ENCODE measurements at places on chromosomes 2 and 18.

- DNase-seq, result no peak
Measured at GRCh38 chr2:7133521-7133920, 216.3 kb downstream of the RNF144A start.

DNA sequence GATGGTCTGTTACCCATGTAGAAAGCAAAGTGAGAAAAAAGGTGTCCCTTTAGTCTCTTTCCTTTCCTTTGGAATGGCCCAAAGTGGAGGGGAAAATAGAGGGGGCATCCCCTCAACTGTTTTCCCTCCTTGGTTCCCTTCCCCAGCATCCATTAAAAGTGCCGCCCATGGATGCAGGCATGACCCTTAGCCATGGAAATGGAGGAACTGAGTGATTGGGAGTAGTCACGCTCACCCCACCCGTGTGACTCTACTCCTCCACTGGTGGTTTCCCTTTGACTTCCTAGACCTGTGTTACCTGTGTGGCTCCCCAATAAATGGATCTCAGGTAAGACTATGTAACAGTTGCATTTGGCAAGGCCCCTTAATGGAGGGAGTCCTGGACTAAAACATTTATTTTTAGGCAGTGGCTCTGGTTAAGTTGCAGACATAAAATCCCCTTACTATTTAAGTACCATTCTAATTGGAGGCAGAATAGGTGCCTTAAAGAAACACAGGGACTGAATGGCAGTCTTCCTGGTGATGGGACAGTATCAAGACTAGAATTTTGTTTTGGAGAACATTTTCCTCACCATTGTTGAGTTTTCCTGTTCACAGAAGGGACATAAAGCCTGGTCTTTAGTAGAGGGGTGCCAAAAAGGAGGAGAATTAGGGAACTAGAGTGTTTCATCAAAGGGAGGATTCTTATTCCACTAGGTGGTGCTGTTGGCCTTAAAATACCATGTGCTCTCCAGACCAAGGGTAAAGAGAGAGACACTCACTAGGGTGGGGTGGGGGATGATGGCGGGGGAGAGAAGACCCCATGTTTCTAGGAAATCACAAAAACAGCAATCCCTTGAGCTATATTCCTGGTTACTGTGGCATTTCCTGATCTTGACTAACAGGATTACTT lies 25.7 kb upstream of the PLA2R1 start:
- DNase-seq, result no peak

- no peak for DNase-seq
Measured at GRCh38 chr2:145827235-145827634, 1307.3 kb upstream of the ZEB2 start.

DNA sequence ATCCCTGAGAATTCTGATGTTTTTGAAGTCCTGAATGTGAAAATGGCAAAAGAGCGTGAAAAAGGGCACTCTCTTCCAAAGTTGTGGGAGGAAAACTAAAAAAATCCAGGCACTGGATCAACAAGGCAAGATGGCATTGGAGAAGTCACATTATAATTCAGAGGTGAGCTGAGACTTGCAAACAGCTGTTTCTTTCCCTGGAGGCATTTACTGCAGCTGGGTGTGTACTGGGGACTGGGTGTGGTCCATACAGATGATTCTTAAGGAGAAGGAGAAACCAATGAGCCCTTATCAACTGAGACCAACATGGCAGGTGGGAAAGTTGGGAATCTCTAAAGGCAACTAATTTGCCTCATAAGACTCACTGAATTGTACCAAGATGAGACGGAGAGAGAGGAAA lies 313.9 kb downstream of the TRIB2 start:
- no peak for DNase-seq

GRCh38 chr18:57730146-57730545 lies 73.0 kb downstream of the ATP8B1 start:
- DNase-seq, result no peak

GRCh38 chr18:37429791-37430190 lies 135.8 kb downstream of the CELF4 start:
- no peak for DNase-seq

GRCh38 chr18:12839526-12840196 lies 44.4 kb downstream of the PTPN2 start:
- no peak for DNase-seq

DNA sequence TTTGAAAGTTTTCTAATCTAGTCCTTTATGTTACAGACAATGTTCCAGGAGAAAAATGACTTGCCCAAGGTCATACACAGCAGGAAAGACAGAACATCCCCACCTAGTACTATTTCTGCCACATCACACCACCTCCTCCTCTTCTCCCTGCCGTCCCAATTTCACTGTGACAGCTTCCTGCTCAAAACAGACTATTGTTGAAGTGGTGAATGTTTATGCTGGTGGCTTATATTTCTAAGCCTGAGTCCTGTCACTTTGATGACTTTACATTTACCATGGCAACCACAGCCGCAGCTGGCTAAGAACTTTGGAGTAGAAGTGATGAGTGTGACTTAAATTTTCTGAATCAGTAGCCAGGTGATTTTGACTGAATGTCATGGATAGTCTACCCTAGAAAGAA lies 10.0 kb downstream of the GALNT5 start:
- no peak for DNase-seq

DNA sequence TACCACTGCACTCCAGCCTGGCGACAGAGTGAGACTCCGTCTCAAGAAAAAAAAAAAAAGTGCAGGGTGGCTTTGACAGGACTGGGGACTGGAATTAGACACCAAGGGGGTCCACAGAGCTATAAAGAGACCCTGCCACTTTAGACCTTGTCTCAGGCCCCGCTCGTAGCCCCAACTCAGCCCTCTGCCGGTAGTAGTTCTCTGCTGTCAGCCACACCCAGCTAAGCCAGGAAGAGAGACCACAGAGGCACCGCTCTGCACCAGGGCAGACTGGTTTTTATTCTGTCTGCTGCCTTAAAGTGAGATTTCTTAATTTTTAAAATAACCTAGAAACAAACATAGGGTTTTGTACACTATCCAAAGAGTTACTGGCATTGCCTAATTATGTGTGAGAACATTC lies 66.0 kb downstream of the STEAP3 start:
- no peak for DNase-seq

DNA sequence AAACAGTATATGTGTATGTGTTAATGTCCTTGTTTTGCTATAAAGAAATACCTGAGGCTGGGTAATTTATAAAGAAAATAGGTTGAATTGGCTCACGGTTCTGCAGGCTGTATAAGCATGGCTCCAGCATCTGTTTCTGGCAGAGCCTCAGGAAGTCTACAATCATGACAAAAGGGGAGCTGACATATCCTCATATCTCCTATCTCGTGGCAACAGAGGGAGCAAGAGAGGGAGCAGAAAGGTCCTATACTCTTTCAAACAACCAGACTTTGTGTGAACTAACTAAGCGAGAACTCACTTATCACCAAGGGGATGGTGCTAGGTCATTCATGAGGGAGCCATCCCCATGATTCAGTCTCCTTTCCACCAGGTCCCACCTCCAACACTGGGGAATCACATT lies 13.0 kb downstream of the CALCRL start:
- DNase-seq, result no peak

- DNase-seq, result no peak
Measured at GRCh38 chr2:67039517-67040103, 357.5 kb upstream of the ETAA1 start.

DNA sequence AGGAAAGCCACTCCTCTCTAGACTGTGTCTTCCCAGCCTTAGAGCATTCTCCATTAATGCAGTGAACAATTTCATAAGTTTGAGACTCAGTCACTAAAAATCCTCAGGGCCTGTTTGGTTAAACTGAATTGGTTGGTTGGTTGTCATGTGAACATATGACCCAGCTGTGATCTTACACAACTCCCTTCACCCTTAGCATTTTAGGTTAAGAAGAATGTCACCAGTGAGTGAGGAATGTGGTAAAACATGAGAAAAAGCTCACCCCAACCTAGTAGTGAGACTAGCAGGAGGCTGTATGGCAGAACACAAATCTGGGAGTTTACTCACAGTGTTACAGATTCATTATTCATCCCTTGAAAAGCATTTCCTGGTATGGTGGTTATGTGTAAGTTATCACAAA lies 32.4 kb downstream of the LHCGR start:
- DNase-seq, result no peak

DNA sequence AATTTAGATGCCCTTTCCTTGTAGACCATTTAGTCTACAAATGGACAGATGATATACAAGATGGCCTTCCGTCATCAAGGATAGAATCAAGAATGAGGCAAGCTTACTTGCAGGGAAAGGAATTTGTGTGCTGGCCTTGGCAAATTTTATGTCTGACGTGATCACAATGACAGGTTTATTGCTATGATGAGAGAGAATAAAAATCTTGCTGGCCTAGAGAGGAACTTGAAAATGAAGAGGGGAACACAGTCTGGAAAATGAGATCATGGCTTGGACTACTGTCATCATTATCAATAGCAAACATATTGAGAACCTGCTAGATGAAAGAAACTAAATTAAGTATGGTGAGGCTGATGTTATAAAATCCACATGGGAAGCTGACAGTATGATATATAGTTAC lies 66.0 kb downstream of the CSRNP3 start:
- DNase-seq, result no peak

GRCh38 chr2:15223887-15224286 lies 337.2 kb downstream of the NBAS start:
- no peak for DNase-seq

GRCh38 chr2:158393886-158394285 lies 62.7 kb downstream of the CCDC148 start:
- no peak for DNase-seq

GRCh38 chr2:177921726-177922125 lies 150.9 kb downstream of the PDE11A start:
- no peak for DNase-seq

DNA sequence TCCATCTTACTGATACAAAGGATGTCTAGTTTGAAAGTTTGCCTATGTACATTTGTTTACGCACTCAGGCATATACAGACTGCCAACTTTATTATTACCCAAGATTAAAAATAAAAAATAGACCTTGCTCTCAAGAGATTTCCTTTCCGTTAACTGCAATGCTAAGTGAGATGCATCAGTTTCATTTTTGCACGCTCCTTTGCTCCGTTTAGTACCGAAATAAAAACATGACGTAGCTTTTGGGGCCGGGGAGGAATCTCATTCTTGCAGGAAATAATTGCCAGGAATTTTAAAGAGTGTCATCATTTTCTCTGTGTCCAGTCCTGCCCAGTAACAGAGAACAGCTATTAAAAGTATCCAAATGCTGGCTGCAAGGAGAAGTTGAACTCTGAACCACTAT lies 169.5 kb downstream of the SLC8A1 start:
- no peak for DNase-seq

DNA sequence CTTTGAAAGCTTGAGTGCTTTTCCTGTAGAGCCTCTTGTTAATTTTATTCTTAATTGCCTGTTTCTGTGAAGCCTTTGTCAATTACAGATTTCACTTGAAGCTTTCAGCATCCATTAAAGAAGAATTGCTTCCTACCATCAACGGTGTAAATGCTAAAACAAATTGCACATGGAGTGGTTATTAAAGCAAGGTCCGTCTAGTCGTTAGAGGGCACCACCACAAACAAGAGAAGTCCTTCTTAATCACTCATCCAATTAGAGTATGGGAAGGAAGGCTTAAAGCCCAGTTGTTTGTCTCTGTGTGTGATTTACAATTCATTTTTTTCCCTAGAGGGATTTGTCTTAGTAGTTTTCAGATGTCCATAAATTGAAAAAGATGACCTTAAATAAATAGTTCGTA lies 1.6 kb downstream of the KCNJ3 start:
- DNase-seq, result no peak

DNA sequence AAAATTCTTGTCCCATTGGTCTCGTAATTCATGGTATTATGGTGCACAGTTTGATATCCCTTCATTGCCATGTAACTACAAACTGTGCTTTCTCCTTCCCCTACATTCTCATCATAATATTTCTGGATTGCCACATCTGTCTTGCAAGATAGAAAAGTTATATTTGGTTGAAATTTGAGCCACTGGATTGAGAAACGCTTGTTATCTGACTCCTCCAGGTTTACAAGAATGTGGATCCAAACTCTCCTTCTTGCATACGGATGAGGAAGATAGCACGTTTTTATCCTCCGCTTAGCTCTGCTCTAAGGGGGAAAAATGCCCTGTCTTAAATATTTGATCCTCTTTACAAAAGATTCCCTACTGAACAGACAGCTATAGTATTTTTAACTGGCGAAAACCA lies 438.2 kb downstream of the TSN start:
- no peak for DNase-seq

DNA sequence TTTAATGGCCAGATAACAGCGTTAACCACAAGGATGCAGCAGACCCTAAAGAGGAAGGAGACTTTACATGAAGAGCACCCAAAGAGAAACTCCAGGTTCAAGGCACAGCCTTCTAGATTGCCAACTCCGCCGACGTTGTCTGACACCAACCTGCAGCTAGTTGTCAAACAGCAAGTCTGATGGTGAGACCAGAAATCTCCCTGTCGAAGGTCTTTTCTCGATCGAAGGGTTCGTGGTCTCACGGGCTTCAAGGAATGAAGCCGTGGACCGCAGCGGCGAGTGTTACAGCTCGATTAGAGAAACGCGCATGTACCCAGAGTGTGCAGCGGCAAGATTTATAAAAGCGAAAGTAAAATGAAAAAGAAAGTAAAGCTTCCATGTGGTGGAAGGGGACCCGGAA lies 656.3 kb downstream of the XIRP2 start:
- DNase-seq, result no peak

- DNase-seq, result no peak
Measured at GRCh38 chr2:15112216-15112615, 448.9 kb downstream of the NBAS start.

DNA sequence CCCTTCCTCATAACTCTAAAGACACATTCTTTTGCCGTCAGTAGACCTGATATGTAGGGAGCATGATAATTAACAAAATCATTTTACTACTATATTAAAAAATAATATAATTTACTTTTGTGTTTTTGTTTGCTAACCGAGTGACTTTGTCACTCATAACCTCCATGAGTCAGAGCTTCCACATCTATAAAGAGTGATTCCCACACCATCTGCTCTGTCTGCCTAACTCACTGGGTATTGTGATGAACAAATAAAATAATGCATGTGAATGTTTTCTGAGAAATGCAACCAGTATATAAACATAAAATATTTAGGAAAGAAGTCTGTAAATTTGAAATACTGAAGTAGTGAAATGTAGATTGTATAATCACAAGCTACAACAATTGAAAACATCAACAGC lies 123.4 kb upstream of the DSEL start:
- DNase-seq, result no peak

DNA sequence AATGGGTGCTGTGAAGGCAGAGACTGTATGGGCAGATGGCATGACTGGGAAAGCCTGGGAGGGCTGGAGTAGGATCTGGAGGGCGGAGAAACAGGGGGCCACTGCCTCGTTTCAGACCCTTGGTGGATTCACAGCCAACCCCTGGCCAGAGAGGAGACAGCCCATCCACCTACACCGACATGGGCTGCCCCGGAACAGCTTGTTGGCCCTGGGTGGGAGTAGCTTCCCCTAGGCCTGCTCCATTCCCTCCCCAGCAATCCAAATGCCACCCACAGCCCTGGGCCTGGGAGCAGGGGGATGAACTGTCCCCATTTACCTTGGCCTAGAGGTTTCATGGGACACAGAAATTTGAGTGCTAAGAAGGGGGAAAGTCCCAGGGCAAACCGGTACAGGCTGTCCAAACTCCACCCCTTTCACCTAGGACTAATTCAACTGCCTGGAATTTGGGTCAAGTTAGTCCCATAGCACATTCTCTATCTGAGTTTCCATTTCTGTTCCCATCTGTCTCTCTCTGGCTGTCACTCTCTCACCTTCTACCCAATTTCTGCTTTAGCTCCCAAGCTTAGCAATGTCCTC lies 37.0 kb downstream of the LBH start:
- no peak for DNase-seq
